ENCODE measurements at places on chromosomes 11 and 22.

DNA sequence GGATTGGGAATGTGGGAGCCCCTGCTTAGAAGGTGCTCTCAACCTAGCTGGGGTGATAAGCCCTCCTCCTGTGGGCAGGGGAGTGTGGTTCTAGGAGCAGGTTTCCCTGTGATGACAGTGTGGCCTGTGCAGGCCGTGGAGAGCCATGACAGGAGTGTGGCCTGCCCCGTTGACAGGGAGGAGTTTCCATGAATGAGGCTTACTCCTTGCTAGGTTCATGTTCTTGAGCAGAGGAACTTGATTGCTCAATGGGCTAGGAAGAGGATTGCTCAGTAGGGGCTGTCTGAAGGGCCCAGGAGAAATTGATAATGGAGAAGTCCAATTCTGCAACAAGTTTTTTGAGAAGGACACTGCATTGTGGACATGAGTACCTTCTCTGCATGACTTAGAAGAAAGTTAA lies 92.0 kb downstream of the PPP6R3 start:
- no peak for DNase-seq

DNA sequence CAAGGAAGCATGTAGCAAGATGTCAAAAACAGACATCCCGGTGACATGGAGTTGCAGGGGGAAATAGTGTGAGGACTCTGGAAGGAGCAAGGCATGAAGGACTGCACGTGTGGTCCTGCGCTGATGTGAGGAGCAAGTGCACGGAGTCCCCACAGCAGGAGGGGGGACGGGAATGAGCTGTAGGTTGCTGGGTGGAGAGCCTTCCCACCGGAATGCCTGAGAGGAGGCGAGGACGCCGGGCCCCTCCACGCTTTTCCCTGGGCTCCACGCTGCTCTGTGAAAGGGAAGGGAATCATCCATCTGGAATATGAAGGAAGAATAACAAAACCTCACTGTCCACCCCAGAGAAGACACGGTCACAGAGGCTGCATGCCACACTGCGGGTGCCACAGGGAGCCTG lies 23.6 kb upstream of the EFCAB6 start:
- DNase-seq: no peak

DNA sequence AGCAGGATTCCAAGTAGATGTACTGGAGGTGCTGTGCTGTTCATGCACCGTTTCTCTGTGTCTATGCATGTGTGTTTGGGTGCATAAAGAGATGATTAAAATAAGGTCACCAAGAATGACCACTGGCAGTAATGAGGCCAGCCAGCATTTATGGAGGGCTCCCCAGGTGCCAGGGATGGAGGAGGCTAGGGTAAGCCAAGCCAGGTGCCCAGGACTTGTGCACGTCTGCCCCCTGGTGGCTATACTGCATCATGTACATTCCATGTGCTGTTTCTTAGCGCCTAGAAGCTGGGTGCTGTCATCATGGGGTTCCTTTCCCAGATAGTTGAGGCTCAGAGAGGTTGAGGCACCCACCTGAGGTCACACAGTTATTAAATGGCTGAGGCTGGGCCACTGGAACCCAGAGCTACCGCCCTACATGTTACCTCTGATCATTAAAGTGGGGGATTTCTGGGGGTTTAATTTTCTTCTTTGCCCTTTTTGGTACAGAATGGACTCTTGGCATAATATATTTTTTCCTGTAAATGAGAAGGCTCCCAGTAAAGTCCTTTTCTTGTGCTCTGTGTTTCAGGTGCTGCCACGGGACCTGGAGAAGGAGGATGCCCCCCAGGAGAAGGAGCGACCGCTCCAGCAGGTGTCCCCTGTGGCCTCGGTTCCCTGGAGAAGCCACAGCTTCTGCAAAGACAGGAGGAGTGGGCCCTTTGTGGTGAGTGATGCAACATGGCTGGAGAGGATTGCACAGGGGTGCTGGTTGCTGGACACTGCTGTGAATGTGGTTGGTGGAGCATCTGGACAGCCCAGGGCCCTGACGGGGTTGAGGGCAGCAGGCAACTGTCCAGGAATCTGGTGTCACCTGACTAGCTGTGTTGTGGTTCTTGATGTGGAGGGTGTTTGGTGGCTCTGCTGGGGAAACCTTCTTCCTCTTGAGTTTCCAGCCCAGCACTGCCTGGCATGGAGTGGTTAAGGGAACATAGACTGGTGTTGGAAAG lies 96.4 kb downstream of the KIAA1671 start:
- DNase-seq: peak; percentile 51

- no peak for DNase-seq
These were observed 107.5 kb downstream of the NAV2 start for GRCh38 chr11:19820100-19820499.

GRCh38 chr11:80993536-80993935 lies 1552.7 kb upstream of the TENM4 start:
- no peak for DNase-seq

- no peak for DNase-seq
These were observed 44.0 kb upstream of the SLC1A2 start for GRCh38 chr11:35463331-35463751.

DNA sequence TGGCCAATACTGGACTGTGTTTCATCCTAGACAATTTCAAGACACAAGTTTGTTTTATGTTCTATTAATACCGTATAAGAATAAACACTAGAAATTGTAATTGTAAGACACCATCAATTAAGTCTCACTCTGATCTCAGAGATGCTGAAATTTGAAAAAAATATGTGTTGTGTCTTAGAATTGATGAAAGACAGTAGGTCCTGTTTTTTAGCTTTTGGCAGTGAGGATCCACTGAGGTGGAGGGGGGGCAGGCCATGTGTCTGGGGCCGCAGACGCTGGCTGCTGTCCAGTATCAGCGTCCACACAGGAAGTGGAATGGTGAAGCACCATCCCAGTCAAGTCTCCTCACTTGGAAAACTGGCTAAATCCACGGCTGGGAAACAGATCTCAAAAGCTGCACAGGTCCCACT lies 22.5 kb upstream of the ALG8 start:
- DNase-seq: no peak

DNA sequence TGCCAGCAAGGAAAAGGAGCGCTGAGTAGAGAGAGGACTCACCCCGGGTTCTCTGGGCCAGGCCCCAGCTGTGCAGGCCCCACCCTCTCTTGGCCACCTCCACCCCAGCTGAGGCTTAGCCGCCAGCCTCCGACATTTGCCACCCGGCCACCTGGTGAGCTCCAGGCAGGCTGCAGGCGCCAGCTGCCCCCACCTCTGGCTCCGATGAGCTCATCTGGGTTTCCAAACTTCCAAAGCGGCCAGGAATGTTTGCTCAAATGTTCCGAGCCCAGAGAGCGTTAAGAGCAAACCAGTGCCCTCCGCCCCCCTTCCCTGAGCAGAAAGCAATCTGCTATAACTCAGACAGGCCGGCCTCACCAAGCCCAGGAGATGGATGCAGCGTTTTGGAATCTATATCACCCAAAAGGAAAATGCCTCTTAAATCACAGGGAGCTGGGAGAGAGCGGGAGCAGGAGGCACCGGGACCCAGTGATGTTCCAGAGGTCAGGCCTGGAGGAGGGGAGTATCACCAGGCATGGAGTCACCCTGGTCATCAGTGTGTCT lies 9.1 kb upstream of the MN1 start:
- no peak for DNase-seq

GRCh38 chr22:50469377-50470305 lies 5.2 kb downstream of the SBF1 start:
- peak; percentile 90 for DNase-seq

DNA sequence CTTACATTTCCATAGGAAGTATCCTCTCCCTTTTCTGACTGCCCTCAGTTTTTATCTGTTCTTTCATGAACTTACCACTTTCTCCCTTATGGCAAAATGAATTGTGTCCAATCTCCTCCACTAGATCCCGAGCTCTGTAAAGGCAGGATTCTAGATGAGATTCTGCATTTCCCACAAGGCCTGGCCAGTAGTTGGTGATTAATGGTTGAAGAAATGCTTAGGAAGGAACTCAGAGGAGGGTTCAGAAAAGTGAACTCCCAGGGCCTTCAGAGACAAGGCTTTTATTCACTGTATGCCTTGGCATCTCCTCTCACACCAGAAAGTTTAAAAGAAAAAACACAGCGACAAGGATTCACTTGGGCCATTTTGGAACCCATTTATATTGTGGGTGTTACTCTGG lies 66.2 kb downstream of the CCDC81 start:
- DNase-seq: no peak

GRCh38 chr11:41309111-41309522 lies 150.3 kb downstream of the LRRC4C start:
- no peak for DNase-seq

GRCh38 chr22:34966980-34967565 lies 98.9 kb upstream of the ISX start:
- no peak for DNase-seq

DNA sequence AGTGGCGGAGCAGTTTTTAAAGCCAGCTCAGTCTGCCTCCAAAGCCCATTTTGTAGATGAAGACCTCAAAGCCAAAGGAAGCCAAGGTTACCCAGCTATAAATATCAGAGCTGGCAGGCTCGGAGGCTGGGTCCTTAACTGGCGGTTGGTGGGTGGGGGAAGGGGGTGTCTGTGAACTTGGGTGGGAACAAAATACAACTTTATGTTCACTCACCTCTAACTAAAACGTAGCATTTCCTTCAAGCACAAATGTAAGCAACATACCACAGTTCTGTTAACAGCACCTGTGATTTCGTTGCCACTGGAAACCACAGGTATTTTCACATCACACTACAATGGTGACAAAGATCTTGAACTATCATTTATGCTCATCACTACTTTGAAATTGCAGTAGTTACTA lies 99.7 kb upstream of the SYT13 start:
- DNase-seq: no peak

DNA sequence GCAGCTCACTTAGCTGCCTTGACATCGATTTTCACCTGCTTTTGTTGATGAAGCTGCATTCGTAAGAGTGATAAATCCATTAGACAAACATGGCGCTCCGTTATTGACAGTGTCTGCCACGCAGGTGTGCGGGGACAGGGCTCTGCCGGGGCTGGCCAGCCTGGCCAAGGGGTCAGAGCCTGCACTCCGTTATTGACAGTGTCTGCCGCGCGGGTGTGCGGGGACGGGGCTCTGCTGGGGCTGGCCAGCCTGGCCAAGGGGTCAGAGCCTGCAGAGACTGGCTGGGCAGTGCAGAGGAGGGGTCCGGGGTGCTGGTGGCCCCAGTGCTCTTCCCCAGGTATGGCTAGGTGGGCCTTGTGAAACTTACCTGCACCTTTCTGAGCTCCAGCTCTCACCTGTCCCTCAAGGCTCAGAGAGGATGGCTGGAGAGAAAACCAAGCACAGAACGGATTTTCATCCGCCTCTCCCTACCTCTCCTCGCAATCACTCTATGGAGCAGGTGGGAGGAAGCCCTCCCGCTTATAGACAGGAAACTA lies 101.6 kb upstream of the B3GAT1 start:
- DNase-seq: no peak

- DNase-seq: no peak
These were observed 27.6 kb downstream of the SNU13 start for GRCh38 chr22:41661088-41661487.

DNA sequence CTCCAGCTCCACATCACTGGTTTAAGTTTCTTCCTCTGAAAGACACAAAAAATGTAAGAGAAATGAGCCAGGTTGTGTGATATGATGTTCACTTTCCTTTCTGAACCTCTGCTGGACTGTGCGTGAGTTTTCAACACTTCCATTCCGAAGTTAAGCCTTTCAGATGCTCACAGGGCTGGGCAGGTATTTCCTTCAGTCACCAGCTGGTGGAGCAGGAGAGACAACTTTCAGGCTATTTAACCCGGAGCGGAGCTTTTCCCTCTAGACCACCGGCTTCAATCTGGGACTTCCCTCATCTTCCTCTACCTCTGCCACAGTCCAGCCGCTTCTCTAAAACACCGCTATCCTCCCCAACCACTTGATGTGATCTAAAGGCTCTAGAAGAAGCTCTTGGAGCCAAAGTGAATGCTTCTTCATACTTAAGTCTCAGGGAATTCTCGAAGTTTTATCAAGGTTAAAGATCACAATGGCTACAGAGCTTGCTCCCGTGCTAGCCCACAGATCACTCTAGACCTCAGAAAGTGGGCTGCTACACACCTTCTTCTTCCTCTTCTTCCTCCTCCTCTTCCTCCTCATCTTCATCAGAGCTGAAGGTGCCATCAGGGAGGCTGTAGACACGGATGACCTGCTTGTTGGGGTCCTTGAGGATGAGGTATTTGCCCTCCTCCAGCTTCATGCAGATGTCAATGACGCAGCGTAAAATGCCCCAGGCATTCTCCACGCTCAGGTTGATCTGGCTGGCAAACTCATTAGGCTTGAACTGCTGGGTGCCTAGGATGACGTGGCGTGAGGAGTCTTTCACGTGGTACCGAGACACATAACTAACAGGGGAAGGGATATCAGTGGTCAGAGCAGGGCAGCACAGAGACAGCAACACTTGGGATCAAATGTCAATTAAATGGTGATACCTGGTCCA lies 4.4 kb upstream of the FOXRED2 start:
- no peak for DNase-seq

DNA sequence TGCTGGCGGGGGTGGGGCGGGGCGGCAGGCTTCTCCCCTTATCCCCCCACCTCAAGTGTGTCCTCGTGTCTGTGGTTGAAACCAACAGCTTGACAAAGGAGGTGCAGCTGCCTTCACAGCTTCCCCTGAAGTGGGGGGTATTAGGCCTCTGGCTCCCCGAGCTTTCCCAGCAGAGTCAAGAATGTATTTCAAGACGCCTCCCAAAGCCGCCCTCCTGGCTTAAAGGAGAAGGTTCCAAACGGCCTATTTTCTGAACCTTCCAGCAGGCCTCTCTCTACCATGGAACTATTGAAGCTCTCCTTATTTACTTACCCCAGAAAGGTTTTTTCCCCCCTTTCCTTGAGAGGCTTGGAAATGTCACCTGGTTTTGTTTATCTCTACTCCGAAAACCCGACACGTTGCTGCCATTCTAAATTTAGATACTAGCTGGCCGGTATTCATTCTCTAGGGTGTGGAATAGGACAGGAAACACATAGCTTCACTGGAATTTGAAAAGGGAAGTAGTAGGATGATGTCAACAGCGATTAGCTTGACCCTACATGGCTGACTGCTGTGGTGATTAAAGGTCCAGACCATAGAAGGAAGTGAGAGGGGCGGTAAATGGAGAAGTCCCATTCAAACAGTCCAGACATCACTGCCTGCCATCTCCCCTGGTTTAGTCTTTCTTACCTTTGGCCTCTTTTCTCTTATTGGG lies 671 bp upstream of the PICALM start:
- no peak for DNase-seq

DNA sequence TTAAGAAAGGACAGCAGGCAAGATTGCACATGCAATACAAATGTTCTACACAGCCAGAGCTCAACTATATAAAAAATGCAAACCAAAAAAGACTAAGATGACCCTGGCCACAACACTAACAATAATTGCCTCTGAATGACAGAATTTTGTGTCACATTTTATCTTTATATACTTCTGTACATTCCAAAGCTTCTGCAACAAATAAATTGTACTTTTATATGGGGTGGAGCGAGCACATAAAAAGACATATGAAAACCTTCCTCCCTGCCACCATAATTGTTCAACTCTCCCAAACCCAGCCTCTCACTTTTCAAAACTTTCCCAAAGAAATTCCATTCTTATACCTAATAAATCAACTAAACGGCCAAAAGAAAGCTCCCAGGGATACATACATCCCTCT lies 10.7 kb downstream of the BUD13 start:
- no peak for DNase-seq

GRCh38 chr22:47207846-47208554 lies 445.6 kb downstream of the TBC1D22A start:
- no peak for DNase-seq

- DNase-seq: no peak
These were observed 148.1 kb downstream of the FBXO7 start for GRCh38 chr22:32622744-32623110.
